ENCODE measurements at places on chromosomes 7 and 10.

DNA sequence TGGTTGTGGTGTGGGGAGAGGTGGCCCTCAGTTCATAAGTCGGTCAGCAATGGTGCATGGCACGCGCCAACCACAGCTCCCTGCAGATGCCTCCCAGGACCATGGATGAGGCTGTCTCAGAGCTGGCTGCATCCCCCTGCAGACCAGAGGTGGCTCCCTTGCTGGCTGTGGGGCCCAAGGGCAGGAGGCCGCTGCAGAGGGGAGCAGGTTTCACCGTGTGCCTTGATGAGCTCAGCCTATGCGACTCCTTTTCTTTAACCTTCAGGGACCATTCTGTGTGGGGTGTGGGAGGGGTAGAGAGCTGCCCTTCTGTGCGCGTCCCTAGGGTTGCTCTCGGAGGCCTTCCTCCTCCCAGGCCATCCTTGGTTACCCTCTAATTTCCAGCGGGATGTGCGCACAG, 152.4 kb downstream of the ACTR3B start:
- DNase-seq: no peak

- DNase-seq: peak; percentile 65
Observed at GRCh38 chr10:74244097-74244685, 93.2 kb downstream of the ADK start.

DNA sequence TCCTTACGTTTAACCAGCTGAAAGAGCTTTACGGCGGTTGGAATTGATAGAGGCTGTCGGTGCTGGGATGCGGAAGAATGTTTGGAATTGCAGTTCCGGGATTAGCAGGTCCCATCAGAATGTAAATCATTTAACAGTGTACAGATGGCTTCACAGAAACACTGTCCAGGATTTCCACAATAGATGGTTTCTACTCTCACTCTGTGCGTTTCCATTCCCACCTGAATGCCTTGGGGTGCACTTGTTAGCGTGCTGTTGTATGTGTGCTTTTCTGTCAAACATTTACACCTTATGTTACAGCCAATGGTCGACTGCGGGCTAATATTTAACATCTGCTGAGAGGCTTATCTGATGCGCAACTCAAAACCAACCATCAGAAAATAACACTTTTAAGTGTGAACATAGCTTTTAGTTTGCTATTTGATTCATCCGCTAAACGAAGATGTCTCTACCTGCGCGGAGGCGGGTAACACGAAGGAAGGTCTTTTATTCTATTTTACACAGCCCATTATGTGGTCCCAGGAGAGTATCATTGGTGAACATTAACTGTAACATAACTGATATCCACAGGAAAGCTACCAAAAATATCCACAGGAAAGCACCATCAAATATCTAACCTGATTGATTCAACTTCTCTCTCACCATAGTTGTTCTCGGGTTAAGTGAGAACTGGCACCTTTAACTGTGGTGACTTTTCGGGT, 179.0 kb downstream of the PRPF18 start:
- no peak for DNase-seq

- DNase-seq: no peak
Observed at GRCh38 chr10:110409926-110410325, 87.8 kb upstream of the DUSP5 start.

GRCh38 chr10:88245974-88246511, 337.1 kb downstream of the RNLS start:
- peak; percentile 53 for DNase-seq

GRCh38 chr7:104914421-104914820, 99.6 kb upstream of the KMT2E start:
- no peak for DNase-seq

- no peak for DNase-seq
Observed at GRCh38 chr10:9311702-9312499, 1257.4 kb downstream of the GATA3 start.

- no peak for DNase-seq
Observed at GRCh38 chr10:905503-905902, 26.0 kb downstream of the LARP4B start.

- DNase-seq: no peak
Observed at GRCh38 chr10:6953271-6953801, 373.3 kb upstream of the PRKCQ start.

DNA sequence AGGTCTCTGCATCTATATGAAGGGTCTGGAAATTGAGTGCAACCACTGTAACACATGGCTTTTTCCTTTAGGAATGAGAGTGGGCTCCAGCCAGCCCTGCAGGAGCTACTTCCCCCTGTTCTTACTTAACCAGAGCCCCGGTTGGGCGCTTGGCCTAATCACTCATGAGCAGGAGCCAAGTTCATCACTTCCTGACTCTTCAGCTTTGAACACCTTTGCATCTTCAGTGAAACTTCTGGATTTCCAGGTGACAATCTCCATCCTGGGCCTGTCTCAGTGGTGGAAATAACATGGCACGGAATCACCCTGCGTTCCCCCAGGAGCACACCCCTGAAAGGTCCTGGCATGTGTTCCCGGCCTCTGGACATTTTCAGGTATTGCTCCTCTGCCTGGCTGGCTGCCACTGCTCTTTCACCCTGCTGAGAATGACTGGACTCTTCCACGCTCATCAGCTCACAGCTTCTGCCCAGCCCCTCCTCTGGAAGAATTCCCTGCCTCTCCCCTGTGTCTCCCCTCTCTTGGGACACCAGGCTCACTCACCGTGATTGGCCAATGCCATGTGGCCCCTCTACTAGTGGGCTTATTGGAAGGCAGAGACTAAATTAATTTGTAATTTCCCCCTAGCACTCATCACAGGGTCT, 229.1 kb upstream of the GRB10 start:
- DNase-seq: no peak

DNA sequence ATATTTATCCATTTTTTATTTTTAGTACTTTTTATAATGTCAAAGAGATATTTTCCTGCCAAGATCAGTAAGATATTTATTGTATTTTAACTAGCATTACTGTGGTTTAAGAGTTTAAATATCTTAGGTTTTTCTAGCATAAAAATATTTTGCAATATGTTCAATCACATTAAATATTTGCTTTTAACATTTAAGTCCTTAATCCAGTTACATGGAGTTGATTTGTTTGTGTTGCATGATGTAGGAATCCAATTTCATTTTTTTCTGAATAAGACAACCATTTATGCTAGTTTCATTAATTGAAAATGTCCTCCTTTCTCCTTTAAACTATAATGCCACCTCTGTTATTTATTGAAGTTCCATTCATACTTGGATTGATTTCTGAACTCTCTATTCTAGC, 41.8 kb downstream of the CAV1 start:
- DNase-seq: no peak

Measured in dermis microvascular lymphatic vessel endothelial cell (primary cell).